Stimulated activated CD4-positive, alpha-beta T cell treated with anti-CD3 and anti-CD28 coated beads, Interleukin-2, amount 100 ng/mL, for 24 hours (primary cell): ENCODE measurements at places on chromosomes 4 and X.

GRCh38 chr4:129822701-129823100 is 726.7 kb downstream of the C4orf33 start:
- DNase-seq: no peak

GRCh38 chr4:71473541-71474240 is 134.9 kb downstream of the SLC4A4 start:
- DNase-seq: no peak

- DNase-seq: no peak
These were observed 11.1 kb upstream of the CC2D2A start for GRCh38 chr4:15458616-15459015.

- no peak for DNase-seq
These were observed 51.4 kb downstream of the PTTG2 start for GRCh38 chr4:38011511-38012162.
